ENCODE measurements at places on chromosomes 2 and 18.

- DNase-seq = peak; percentile 58
Observed at GRCh38 chr2:175030380-175031271, 25.4 kb upstream of the CHN1 start.

DNA sequence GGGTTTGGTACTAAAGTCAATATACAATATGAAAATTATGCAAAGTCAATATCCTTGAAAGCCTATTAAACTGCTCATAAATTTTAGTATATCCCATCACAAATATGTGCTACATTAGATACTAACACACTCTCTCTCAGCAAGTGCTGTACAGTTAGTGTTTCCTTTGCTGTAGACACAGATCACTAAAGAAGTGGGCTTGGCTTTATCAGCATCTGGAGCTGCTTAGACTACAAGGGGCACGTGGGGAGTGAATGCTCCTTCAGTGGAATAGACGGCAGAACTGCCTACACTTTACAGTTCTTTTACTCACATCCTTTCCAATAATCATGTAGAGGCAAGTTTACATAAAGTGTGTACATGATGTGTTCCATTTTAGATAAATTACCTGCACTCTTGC is 26.0 kb upstream of the EFEMP1 start:
- no peak for DNase-seq

GRCh38 chr2:30178618-30179434 is 32.0 kb downstream of the YPEL5 start:
- DNase-seq = no peak

GRCh38 chr2:23204685-23205242 is 180.2 kb upstream of the KLHL29 start:
- DNase-seq = no peak

DNA sequence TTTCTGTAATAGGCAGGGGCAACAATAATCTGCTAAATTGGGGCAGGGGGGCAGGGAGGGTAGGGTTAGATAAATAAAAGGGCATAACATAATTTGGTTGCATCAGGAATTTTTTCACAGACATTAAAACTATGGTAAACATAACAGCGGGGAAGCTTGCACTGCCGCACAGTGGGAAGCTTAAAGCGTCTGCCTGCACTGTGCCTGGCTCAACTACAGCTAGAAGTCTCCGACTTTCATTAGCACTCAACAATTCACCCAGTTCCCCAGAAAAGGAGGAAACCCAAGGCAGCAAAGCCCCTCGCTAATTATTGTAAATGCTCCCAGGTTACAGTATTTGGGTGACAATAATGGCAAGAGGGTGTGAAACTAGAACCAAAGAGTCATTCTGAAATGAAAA is 562.9 kb downstream of the ARHGAP15 start:
- DNase-seq = no peak

DNA sequence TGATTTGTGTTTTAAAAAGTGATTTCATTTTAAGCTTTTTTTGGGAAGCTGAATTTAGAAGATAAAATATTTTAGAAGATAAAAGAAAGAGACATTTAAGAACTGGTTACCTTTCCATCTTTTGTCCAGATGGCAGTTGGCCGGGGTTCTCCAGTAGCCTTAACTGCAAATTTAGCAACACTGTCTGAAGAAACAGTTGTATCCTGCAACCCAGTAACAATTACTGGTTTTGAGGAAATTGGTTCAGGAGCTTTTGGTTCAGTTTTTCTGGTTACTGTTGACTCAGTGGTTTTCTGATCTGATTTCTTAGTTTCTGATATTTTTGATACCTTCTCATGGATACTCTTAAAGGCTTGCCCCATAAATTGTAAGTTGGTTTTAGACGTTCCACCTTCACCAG is 49.9 kb downstream of the PLEKHA3 start:
- DNase-seq = no peak

DNA sequence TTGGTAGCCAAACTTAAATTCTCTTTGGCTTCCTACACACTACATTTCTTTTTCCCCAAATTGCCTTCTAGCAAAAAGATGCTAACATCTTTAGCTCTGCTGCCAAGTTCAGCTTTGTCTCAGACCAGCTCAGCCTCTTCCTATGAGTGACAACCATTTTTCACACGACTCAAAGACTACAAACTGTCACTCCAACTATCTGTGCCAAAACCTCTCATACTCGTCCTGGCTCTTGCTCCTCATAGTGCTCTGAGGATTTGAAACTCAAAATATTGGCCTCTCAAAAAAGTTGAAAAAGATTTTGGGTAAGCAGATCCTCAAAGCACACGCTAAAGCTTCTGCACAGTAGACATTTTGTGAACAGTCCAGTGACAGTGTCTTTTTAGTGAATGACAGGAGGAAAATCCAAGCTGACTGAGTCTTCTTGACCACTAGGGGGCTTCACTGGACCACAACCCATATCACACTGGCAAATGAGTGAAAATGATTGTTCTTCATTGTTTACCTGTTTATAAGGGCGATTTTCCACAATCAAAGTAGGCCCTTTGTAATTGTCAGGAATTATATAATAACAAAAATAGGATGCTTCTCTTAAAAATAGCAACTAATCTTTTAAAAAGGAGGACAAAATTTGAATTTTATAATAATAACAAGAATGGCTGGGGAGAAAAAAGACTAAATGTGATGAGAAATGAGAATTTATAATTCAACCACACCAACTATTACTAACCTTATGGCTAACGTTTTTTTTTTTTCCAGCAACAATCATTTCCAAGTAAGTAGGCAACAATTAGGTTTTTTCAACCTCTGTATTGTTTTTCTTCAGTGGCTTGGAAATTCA is 85.5 kb upstream of the PGAP1 start:
- peak; percentile 43 for DNase-seq

DNA sequence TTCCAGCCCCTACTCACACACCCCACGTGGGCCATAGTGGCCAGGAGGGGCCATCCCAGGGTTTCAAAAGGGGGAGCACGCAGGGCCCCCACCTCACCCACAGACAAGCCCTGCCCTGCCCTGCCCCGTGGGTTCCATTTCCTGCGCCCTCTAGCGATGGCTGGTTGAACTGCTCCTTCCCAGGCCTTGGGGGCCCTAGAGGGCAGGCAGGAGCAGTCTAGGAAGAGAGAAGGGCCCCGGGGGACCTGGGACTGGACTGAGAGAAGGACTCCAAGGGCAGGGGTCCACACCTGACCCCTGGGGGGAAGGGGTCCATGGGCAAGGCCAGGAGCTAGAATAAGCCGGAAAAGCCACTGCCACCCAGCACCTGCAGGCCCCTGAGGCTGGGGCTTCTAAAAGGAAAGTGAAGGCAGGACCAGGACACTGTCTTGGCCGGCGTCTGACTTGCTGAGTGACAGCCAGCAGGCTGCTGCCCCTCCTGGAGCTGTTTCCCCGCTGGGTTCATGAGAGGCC is 10.1 kb downstream of the CYP26B1 start:
- peak; percentile 59 for DNase-seq

- no peak for DNase-seq
Observed at GRCh38 chr18:43278355-43278754, 1.1 kb upstream of the SYT4 start.

GRCh38 chr2:69789175-69789721 is 40.2 kb upstream of the GMCL1 start:
- DNase-seq = peak; percentile 83

DNA sequence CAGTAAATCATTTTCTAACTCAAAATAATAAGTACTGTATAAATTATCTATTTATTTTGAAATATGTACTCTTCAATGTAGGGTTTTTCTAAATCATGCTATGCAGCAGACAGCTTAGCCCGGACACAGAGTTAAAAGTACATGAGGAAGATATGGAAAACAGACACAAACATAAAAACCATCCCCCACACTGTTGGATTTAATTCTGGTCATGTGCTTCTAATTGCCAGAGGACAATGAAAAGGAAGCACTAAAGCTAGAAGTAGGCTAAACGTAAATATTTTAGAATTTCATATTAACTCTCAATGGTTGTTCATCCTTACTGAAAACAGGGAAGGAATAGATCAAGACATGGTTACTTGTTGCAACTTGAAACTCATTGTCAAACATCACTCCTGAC is 420.7 kb downstream of the ERBB4 start:
- no peak for DNase-seq

- no peak for DNase-seq
Observed at GRCh38 chr2:45725731-45726130, 74.3 kb downstream of the PRKCE start.
